ENCODE measurements at places on chromosomes 3 and 15.
A peak's percentile ranks its signal among the peaks of the same experiment; 100 is the strongest.

- DNase-seq, result no peak
These were observed 150.7 kb downstream of the AKAP13 start for GRCh38 chr15:85531083-85531482.

DNA sequence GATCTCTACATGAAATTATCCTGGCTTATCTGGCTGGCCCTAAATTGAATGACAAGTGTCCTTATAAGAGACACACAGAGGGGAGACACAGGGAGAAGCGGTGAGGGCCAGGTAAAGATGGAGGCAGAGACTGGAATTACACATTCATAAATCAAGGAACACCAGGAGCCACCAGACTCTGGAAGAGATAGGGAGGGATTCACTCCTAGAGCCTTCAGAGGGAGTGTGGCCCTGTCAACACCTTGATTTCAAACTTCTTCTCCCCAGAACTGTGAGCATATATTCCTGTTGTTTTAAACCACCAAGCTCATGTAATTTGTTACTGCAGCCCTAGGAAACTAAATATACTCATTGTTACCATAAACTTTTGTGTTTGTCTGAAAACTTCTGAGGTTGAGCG lies 193.7 kb downstream of the THRB start:
- DNase-seq, result no peak

DNA sequence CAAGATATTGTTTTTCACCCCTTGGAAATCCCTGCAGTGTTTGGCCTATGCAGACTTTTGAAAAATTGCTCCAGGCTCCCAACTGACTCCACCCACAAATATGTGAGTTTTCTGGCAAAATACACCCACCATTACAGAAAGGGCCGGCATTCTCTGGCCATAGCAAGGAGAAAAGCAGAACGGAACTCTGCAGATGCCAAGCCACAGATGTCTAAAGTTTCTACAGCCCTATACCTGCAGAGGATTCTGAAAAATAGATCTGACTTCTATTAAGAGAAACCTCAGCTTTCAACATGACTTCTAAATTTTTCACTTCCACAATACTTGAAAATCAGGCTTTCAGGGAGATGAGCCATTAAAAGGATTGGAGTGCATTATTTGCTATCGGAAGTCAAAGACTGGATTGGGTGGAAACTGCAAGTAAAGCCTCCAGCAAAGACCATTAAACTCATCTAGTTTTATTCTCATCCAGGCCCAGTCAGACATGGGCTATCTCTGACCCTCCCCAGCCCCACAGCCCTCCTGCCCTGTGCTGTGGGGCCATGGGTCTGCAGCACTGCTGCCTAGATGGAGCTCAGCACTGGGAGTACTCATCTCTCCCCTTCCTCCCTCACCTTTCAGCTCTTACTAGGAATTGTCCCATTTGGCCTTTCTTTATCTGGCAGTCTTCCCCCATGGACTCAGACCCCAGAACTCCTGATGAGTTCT lies 243.1 kb upstream of the GOLGA6L4 start:
- no peak for DNase-seq

DNA sequence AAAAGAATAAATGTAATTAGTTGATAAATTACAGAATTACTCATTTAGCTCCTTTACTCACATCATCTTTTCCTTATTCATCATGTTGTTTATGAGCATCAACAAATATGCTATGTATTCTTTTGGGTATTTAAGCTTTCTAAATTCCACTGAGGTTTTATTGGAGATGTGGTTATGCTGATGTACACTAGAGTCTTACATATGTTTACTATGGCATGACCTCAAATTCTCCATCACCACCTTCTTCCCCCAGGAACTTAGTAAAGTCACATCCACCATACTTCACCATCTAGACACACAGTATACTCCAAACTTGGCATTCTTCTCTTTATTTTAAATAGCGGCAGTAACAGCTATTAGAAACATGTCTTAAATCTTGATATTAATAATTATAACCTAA lies 74.1 kb upstream of the MELTF start:
- DNase-seq, result peak; percentile 43

GRCh38 chr3:126521122-126521891 lies 2.6 kb upstream of the CHST13 start:
- no peak for DNase-seq

- DNase-seq, result peak; percentile 59
These were observed 108.8 kb downstream of the ARNT2 start for GRCh38 chr15:80512726-80513660.

GRCh38 chr3:127420829-127421228 lies 133.0 kb upstream of the PRR20G start:
- DNase-seq, result no peak

GRCh38 chr3:59660852-59661625 lies 611.2 kb upstream of the CFAP20DC start:
- DNase-seq, result peak; percentile 9

DNA sequence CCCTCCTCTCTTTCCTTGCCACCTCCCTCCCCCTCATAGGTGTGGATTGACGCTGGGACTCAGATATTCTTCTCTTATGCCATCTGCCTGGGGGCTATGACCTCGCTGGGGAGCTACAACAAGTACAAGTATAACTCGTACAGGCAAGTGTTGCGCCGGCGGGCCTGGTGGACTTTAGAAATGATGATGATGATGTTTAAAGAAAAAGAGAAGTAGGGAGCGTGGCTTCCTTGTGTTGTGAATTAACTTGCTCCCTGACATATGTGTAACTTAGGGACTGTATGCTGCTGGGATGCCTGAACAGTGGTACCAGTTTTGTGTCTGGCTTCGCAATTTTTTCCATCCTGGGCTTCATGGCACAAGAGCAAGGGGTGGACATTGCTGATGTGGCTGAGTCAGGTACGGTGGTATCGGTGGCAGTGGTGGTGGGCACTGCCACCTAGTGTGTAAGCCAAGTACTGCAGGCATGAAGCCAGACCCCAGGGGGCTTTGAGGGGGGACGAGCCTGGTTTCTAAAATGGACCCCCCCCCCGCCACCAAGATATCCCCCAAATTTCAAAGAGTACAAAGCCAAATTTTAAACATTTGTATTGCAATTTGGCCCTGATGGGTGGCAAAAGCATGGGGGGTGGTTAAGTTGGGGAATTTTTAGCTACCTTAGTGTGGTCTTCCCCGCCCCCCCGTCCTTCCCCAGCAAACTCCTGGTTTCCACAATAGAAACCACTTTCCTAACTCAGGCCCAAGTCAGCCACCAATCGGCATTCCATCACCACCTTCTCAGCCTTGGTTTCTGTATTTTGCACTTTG lies 65.6 kb downstream of the SLC6A6 start:
- DNase-seq, result peak; percentile 69

DNA sequence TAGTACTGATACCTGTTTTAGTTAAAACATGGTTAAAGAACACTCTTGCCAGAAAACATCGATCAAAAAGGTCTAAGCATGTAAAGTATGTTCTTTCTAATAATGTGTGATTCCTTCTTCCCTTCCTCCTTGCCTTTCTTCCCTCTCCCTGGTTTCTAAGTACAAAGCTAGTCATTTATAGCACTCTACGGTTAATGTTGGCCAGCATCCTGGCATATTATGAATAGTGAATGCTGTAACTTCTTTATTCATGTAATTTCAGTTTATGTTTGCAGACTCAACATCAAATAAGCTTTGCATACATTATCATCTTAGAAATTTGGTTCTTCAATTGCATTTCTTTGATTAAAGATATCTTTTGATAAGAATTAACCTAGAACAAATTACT lies 27.1 kb downstream of the P2RY12 start:
- DNase-seq, result peak; percentile 39

GRCh38 chr15:94532226-94532625 lies 300.9 kb downstream of the MCTP2 start:
- DNase-seq, result no peak

DNA sequence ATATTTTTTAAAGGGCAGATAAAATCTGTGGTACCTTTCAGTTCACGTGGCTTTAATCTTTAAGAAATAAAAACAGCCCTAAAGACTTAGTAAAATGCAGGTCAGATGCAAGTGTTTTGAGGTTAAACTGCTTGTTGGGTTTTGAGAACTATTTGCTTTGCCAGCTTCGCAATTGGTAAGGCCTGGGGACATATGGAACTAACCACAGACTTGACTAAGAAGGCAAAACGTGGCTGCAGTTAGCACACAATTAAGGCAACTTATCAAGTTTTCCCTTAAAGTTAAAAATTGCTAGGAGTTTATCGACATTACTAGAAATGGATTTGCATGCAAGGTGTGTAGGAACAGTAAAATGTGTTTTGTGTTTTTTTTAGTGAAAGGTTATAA lies 206.9 kb downstream of the ZNF385D start:
- DNase-seq, result no peak

- no peak for DNase-seq
These were observed 101.9 kb downstream of the SERPINI1 start for GRCh38 chr3:167837466-167837865.

DNA sequence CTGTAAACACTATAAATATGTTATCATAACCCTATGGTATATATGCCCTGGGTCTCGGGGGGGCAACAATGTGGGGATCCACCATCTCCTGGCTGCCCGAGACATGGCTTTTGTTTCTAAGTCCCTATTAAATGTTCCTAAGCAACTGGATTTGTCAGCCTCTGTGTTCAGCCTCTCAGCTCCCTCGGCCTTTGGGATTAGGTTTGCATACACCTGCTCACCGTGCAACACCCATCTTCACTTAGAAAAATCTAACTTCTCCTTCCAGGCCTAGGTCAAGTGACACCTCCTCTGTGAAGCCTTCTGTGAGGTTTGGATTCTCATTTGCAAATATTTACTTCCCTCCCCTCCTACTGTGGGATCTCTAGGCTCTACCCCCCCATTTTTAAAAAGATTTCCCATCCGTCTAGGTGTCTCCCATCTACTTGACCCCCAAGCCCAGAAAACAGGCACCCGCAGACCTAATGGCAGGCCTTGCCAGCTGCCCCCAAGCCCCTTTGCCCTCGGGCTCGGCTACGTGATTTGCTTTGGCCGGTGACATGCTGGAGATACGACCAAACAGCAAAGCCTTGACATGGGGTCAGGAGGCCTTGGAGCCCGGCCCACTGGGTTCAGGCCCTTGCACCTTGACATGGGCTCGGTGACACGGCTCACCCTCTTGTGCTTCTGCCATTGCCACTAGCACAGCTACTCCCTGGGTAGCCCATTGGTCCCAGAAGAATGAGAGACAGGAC lies 66.0 kb upstream of the BLM start:
- no peak for DNase-seq

DNA sequence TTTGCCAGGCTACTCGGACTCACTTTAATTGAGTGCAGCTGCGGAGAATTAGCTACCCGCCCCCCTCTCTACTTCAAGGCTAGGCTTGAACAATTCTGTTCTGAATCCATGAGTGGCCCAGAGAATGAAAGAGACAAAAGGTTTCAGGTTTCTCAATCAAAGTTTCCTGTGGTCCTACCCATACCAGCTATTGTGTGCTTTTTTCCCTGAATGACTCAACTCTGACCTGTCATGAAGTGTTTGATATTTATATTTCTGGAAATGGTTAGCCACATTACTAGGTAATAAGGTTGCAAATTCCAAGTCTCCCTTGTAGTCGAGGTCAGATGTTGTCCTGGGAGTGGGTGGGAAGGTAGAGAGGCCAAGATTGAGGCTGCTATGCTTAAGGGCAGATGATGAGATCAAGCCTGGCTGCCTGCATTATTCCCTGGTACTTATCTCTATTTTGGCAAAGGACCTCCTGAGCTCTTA lies 392.7 kb upstream of the TBL1XR1 start:
- DNase-seq, result peak; percentile 82

- DNase-seq, result peak; percentile 62
These were observed 61.5 kb upstream of the GALNT15 start for GRCh38 chr3:16112910-16113504.

GRCh38 chr15:85583442-85583841 lies 203.0 kb downstream of the AKAP13 start:
- DNase-seq, result no peak

DNA sequence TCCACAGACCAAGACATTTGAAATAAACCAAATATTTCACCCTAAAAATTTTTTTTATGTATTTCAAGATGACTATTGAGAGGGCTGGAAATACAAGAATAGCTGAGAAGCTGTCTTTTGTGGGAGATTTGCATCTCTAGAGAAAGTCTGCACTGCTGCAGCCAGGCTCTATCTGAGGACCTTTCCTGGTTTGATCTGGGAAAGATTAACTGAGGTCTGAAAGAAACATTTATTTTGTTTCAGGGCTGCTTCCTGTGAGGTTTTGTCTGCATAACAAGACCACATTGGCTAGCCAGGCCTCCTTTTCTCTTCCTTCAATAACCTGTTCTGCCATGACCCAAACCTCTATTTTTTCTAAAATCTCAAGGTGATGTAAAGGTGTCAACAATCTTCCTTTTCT lies 117.5 kb upstream of the ARHGEF26 start:
- DNase-seq, result no peak

DNA sequence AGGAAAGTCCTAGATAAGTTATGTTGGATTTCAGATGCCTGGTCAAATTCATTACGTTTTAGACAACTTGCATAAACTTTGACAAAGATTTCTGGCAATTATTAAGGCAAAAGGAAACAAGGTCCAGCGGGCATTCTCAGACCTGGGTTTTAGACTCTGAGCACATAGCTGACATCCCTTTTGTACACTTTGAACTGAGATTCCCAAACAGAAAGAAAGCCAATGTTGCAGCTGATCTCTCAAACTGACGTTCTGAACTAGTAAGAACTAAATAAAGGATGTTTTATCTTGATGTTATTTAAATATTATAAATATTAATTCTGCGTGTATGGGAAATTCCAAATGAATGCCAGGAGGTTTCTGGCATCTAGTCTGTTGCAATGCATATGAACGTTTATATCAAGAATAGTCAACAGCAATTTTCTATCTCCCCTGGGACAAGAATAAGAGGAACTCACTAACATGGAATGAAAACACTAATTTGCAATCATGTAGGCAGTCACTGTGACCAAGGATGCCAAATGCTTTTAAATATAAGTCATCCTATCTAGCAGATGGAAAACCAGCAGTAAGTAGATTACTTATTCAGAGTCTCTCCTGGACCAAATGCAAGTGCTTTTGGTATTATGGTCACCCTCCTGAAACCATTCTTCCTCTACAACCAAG lies 202.1 kb downstream of the GREM1 start:
- peak; percentile 46 for DNase-seq

- no peak for DNase-seq
These were observed 182.5 kb downstream of the TPRG1 start for GRCh38 chr3:189353988-189354889.

DNA sequence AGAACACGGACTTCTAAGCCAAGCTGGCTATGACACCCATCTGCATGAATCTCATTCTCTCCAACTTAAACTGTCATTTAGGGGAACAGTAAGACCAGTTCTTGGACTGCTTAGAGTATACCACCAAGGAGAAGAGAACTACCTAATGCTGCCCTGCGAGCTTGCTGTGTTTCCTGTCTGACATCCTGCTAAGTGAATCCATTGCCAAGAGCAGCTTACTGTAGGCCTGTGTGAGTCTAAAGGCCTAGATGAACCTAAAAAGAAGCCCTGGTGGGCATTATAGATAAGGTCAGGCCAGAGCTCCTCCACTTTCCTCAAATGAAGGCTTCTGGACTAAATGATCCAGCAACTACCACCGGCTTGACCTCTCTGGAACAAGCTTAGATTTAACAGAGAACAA lies 15.0 kb downstream of the LZTFL1 start:
- no peak for DNase-seq

Data from astrocyte of the hippocampus (primary cell).